GM23248 (cell line): ENCODE measurements at places on chromosomes 5 and 9. TPM values are rescaled to one million over a fixed set of nuclear protein-coding genes. Genes with fewer than 3 reads are reported as not detected.

DNA sequence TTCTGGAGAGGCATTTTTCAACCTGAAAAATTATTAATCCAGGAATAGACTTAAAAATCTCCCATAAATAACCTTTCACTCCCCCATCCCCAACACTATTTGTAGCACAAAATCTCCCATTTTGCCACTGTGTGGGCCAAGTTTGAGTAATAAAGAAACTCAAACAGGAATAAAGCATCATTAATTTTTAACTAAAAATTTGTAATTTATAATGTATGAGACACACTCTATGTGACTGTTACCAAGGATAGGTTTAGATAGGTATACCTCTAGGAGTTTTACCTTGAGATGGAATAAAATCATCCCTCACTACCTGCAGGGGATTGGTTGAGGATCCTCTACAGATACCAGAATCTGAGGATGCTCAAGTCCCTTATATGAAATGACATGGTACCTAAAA lies 30.1 kb downstream of the CHD1 start:
- H3K27ac ChIP-seq = no peak overlapping the region
- H3K36me3 ChIP-seq = peaks cover 77% of the 10 kb centered on the region
- no peak overlapping the region for H3K4me3 ChIP-seq
- H3K27me3 ChIP-seq = no peaks in the 10 kb centered on the region

GRCh38 chr5:14440223-14440581 lies 141.4 kb upstream of the OTULINL start:
- H3K27ac ChIP-seq = peak overlapping the region; percentile 99
- H3K4me1 ChIP-seq = peaks cover 66% of the 10 kb centered on the region
- no peak for DNase-seq
- no peaks in the 10 kb centered on the region for H3K27me3 ChIP-seq
- peaks cover 18% of the 10 kb centered on the region for H3K36me3 ChIP-seq
- peak overlapping the region; percentile 79 for H3K4me3 ChIP-seq

- no peak overlapping the region for H3K4me3 ChIP-seq
- no peaks in the 10 kb centered on the region for H3K27me3 ChIP-seq
- H3K36me3 ChIP-seq = no peaks in the 10 kb centered on the region
- DNase-seq = no peak
These were observed 127.7 kb downstream of the GCNT1 start for GRCh38 chr9:76586390-76587314.

- H3K36me3 ChIP-seq = no peaks in the 10 kb centered on the region
- peak overlapping the region; percentile 72 for H3K27ac ChIP-seq
- DNase-seq = peak; percentile 77
- H3K4me3 ChIP-seq = no peak overlapping the region
- peaks cover 81% of the 10 kb centered on the region for H3K4me1 ChIP-seq
These were observed 192.4 kb downstream of the ARHGEF28 start for GRCh38 chr5:73818357-73818756.

DNA sequence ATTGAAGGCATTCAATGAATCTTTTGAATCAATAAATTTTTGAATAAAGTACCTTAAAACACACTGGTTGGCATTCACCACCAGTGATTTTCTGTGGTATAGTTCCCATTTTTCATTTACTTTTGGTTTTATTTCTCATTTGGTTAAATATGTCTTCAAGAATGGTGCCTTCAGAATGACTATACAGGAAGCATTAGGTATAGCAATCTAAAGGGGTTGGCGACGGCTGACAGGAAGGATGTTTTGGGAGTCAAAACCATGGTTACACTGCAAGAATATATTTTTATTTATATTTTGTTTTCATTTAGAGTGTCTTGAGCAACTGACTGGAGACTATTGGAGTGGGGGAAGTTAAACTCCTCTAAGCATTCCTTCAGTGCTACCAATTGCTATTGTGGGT lies 235.7 kb downstream of the HTR1A start:
- no peak overlapping the region for H3K27ac ChIP-seq
- no peaks in the 10 kb centered on the region for H3K27me3 ChIP-seq
- H3K36me3 ChIP-seq = no peaks in the 10 kb centered on the region
- DNase-seq = no peak

DNA sequence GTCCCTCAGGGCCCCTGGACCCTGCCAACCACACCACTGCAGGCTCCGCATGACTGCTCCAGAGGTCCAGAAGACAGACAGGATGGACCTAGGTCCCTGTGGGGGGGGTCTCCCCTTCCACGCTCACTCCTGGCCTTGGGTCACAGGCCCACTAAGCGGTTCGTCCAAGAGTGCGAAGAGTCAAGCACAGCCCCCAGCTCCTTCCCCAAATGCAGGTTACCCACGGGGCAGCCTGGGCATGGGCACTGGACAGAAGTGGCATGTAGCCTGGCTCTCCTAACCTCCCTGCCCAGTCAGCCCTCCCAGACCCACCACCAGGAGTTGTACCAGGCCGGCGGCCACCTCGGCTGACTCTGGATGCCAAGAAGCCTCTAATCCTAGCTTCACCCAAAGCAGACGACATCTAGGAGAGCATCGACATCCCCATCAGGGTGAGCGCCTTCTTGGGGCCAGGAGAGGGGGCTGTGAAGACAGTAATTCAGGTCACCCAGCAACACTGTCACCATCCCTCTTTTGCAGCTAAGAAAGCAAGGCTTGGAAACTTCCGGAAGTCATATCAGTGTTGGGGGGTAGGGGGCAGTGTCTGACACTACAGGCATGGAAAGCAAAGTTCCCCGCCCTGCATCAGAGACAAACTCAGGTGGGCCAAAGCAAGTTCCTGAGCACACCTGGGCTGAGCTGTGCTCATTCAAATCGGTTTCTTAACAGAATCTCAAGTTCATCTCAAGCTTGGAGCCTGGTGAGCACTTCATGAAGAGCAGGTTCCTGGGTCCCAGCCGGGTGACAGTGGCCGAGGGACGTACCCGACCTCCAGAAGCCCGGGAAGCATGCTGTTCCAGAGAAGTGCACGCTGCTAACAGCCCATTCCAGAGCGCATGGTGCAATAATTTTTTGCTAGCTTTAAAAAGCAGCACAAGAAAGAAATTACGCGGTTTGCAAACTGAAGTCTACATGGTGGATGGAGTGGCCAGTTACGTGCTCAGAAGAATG lies 68.7 kb downstream of the SEMA4D start:
- no peaks in the 10 kb centered on the region for H3K36me3 ChIP-seq
- H3K4me3 ChIP-seq = no peak overlapping the region
- DNase-seq = no peak
- H3K27ac ChIP-seq = no peak overlapping the region
- H3K4me1 ChIP-seq = peaks cover 6% of the 10 kb centered on the region; the same call in 1 of the 2 replicates
- no peaks in the 10 kb centered on the region for H3K27me3 ChIP-seq

GRCh38 chr9:122332083-122332482 lies 38.7 kb upstream of the PTGS1 start:
- no peak overlapping the region for H3K4me3 ChIP-seq
- no peaks in the 10 kb centered on the region for H3K27me3 ChIP-seq
- H3K27ac ChIP-seq = no peak overlapping the region
- peaks cover 4% of the 10 kb centered on the region; the same call in 1 of the 2 replicates for H3K36me3 ChIP-seq
- H3K4me1 ChIP-seq = no peaks in the 10 kb centered on the region

GRCh38 chr9:99052815-99053715 lies 51.8 kb upstream of the TGFBR1 start:
- H3K27me3 ChIP-seq = no peaks in the 10 kb centered on the region
- H3K27ac ChIP-seq = no peak overlapping the region
- DNase-seq = no peak
- H3K36me3 ChIP-seq = no peaks in the 10 kb centered on the region
- no peak overlapping the region for H3K4me3 ChIP-seq

- no peaks in the 10 kb centered on the region for H3K4me1 ChIP-seq
- no peak overlapping the region for H3K27ac ChIP-seq
- no peaks in the 10 kb centered on the region for H3K27me3 ChIP-seq
- no peak for DNase-seq
These were observed 1046.7 kb downstream of the CDH9 start for GRCh38 chr5:25991639-25992038.

DNA sequence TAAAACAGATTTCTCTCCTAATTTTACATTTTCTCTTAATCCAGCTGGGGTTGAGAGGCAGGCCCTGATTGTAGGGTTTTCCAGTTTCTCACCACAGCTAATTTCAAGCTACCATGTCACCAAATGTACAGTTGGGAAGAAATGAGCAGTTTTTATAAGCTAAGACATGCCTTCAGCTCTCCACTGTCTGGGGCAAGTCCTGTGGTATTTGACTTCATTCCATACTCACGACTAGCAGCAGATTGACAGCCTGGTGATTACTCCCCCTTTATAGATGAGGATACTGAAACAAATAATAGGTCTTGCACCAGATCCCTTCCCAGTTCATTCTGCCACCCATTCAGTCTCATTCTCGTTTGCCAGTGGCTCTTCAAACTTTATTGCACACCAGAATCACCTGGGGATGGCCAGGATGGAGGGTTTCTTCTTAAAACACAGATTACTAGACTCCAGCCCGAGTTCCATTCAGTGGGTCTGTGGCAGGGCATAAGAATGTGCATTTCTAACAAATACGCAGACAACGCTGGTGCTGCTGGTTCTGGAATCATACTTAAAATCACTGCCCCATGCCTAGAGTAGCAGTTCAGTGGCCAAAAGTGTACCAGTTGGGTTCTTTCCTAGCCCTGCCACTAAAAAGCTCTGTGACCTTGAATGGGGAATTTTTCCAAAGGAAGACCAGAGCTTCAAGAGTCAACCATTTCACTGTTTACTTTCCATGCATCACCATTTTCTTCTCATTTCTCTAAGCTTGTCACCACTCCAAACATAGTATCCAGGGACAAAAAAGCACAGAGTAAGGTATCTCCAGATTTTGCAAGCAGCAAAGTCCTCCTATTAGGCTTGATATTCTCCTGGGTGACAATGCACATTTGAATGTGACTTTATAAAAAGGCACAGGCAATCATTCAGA lies 64.3 kb downstream of the CSNK1A1 start:
- H3K4me3 ChIP-seq = 0 out of 2 replicates have a peak overlapping the region, but pooled peaks have one; percentile 3
- no peaks in the 10 kb centered on the region for H3K27me3 ChIP-seq
- peak overlapping the region; percentile 98 for H3K27ac ChIP-seq

DNA sequence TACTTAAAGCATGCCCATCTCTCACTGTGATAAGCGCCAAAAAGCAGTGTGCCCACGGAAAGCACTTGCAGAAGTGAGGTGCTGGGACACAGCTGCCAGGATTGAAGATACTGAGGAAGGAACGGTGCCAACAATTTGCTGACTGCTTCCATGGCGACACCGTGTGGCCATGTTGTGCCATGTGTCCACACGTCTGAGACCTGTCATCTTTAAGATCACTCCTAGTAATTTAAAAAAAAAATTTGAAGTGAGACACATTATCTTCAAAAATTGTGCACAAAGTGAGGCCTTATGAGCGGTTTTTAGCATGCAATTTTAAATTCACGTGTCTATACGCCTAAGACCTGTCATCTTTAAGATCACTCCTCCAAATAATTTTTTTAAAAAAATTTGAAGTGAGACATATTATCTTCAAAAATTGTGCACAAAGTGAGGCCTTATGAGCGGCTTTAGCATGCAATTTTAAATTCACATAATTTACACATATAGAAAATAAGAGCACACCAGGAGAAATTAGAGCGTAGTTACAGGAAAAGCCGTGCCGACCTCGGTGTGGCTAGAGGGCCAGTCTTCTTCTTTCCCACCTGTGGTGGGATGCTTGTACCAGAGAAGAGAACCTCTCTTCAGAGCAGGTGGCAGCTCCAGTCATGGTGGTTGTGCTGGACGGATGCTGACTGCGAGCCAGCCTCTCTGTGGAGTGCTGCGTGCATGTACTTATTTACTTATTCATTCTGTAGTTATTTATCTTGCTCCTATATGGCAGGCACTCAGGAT lies 21.4 kb upstream of the FLT4 start:
- H3K36me3 ChIP-seq = no peaks in the 10 kb centered on the region
- H3K27me3 ChIP-seq = peaks cover 22% of the 10 kb centered on the region; the same call in 1 of the 2 replicates
- peak; percentile 56 for DNase-seq
- no peak overlapping the region for H3K27ac ChIP-seq
- no peak overlapping the region for H3K4me3 ChIP-seq

DNA sequence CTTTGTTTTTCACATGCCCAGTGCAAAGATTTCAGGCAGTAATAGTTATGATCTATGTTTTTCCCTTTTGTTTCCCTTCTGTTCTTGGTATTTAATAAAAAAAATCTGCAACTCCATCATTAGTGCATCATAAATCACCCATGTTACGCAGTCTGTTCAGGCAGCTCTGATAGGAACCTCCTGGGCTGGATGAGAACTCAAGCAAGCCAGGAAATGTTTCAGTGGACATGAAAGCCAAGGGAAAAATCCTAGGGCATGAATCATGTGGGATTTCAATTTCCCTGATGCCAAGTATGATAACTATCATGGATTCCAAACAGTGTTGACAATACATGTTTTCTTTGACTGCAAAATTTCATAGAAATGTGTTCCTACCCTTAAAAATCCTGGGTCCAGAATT lies 119.7 kb upstream of the TARS1 start:
- peaks cover 59% of the 10 kb centered on the region for H3K4me1 ChIP-seq
- H3K4me3 ChIP-seq = no peak overlapping the region
- no peaks in the 10 kb centered on the region for H3K36me3 ChIP-seq
- peak overlapping the region; percentile 97 for H3K27ac ChIP-seq

GRCh38 chr5:132417010-132417439 lies 47.5 kb downstream of the SLC22A5 start:
- no peaks in the 10 kb centered on the region for H3K27me3 ChIP-seq
- H3K4me3 ChIP-seq = no peak overlapping the region
- no peaks in the 10 kb centered on the region for H3K36me3 ChIP-seq
- H3K4me1 ChIP-seq = peaks cover 25% of the 10 kb centered on the region
- DNase-seq = no peak

DNA sequence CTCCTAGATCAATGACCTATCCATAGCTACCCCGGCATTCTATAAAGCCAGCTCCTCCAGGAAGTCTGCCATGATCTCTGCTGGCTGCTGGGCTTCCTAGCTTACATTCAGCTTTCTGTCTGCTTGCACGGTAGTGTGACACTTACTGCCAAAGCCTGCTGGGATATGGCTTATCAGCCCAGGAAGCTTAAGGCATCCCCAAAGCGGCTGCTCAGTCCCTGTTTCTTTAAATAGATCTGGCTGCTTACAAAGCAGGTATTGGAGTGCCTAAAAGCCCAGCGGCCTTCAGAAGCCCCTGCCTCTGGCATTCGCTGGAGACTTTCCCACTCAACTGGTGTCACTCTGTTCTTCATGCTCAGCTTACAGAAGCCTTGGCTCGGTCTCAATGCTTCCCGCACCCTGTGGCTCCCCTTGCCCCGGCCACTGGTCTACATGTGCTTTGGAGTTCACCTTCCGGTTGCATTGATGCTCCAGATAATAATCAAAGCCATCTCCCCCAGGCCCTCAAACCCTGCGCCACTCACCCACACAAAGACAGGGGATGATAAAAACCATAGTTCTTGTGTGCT lies 31.3 kb upstream of the STRBP start:
- H3K27me3 ChIP-seq = no peaks in the 10 kb centered on the region; the same call in 1 of the 2 replicates
- H3K4me1 ChIP-seq = no peaks in the 10 kb centered on the region
- no peak for DNase-seq
- no peaks in the 10 kb centered on the region for H3K36me3 ChIP-seq

Gene LHFPL2
- polyA plus RNA-seq = 8.0 and 8.4 TPM in 2 replicates

Gene LAMC3
- polyA plus RNA-seq = not detected in 2 replicates

Gene ANKRD34B
- not detected in 2 replicates for polyA plus RNA-seq

Gene IFNA21
- not detected in 2 replicates for polyA plus RNA-seq

Gene ASS1
- 120 and 124 TPM in 2 replicates for polyA plus RNA-seq

Gene UAP1L1
- polyA plus RNA-seq = 4.3 and 4.5 TPM in 2 replicates

Gene PCDHGA12
- polyA plus RNA-seq = 6.7 and 8.5 TPM in 2 replicates

Gene PHYHD1
- 7.4 and 8.6 TPM in 2 replicates for polyA plus RNA-seq

Gene NR4A3
- polyA plus RNA-seq = 0.56 and 1.0 TPM in 2 replicates
